ENCODE measurements at places on chromosomes 1 and 21.

- no peak for DNase-seq
Measured at GRCh38 chr1:16371725-16372124, 4.7 kb downstream of the SZRD1 start.

GRCh38 chr1:87119541-87120140 lies 205.2 kb downstream of the HS2ST1 start:
- DNase-seq, result no peak

- no peak for DNase-seq
Measured at GRCh38 chr1:6996371-6996770, 211.1 kb downstream of the CAMTA1 start.

- DNase-seq, result no peak
Measured at GRCh38 chr1:180193141-180194047, 36.7 kb upstream of the LHX4 start.

DNA sequence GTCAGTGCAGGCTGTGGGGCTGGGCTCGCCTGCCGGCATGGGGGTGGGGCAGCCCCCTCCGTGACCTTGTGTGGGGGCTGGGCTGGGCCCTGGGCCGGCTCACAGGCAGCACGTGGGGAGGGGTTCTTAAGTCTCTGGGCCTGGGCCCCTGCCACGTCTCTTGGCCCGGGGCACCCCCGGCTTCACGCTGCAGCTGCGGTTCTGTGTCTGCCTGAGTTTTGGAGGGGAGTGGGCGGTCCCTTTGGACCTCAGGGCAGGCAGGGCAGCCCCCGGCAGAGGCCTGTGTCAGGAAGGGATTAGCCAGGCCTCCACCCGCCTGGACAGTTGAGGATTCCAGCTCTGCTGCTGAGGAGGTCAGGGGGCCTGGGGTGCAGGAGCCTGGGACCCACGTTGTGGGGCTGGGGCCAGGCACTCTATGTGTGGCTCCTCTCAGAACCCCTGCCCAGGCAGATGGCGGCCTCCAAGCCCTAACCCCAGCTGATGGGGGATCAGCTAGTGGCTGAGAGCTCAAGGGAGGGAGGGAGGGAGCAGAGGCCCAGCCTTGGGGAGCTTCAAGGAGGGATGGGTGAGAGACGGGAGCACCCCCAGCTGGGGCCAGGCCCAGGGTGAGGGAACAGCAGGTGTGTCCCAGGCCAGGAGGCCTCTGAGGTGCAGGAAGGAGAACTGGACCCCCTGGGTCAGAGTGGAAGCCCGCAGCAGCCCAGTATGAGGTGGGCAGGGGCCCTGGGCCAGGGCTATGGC lies 1.8 kb upstream of the PLCH2 start:
- peak; percentile 27 for DNase-seq

DNA sequence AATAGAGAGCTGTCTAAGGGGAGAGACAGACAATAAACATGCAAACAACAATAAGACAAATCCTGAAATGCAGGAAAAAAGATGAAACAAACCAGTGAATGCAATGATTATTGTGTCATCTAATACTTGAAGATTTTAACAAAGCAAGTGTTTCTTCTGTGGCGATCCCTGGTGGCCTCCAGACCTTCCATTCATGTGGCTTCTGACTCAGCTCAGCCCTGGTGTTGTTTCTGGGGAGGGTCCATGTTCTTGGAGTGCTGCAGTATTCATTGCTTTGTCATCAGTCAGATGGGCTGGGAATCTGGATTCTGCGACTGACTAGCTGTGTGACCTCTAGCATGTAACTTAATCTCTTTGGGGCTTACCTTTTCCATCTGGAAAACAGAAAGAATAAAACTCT lies 1.5 kb upstream of the C2CD4D start:
- DNase-seq, result no peak

DNA sequence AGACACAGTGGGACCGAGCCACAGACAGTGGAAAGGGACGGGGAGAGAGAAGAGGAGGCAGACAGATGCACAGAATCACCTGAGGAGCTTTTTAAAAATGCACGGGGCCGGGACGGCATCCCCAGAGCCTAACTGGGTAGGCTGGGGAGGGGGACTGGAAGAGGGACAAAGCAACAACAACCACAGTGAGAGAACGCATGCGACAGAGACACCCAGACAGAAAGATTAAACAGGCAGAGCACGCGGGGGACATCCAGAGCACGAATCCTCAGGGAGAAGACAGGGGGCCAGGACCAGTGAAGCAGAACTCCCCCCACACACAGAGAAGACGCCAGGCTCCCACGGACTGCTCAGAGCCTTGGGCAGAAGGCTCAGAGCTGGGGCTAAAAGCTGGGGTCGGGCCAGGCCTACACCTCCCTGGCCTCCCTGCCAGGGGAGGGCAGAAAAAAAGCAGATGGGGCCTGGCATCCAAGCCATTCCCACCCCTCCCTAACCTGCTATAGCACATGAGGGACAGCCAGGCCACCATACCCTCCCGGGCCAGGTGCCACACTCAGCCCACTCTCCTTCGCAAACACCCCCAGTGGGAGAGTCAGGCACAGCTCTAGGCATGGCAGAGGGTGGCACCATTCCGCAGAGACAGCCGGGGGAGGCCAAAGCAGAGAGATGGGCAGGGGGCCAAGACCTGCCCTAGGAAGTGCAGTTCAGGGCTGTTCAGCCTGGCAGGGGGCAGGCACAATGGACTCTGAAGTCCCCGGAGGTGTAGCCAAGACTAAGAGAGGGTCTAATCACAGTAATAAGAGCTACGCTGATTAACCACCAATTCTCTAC lies 29.8 kb upstream of the COL16A1 start:
- DNase-seq, result no peak

DNA sequence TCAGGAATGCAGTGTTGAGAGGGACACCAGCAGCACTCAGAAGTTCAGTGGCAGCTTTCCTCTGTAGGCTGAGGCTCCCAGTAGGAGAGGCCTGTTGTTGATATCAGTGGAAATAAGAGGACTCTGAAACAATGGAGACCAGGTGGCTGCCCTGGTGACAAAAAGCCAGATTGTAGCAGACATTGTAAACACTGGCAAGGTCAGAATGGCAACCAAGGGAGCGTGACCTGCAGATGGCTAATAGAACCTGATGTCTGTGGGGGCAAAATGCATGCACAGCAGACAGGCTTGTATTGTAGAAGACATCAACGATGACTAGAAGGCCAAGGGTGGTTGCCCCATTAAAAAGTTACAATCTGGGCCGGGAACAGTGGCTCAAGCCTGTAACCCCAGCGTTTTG lies 53.1 kb upstream of the GPR37L1 start:
- DNase-seq, result no peak

DNA sequence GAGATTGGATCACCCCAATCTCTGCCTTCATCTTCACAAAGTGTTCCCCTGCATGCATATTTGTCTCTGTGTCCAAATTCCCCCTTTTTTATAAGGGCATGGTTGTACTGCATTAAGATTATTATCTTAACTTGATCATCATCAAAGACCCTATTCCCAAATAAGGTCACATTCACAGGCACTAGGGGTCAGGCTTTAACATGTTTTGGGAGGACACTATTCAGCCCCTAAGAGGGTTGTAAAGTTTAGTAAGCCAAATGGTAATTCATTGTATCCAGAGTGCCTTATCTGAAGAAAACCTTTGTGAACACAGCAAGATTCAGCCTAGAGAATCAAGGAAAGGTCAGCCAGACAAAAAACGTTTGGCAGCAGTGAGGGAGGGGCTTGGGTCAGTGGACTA lies 317.6 kb upstream of the PLD5 start:
- DNase-seq, result peak; percentile 40

- DNase-seq, result no peak
Measured at GRCh38 chr1:162285149-162285561, 91.5 kb downstream of the SPATA46 start.

GRCh38 chr1:113142791-113143190 lies 69.8 kb downstream of the LRIG2 start:
- no peak for DNase-seq

DNA sequence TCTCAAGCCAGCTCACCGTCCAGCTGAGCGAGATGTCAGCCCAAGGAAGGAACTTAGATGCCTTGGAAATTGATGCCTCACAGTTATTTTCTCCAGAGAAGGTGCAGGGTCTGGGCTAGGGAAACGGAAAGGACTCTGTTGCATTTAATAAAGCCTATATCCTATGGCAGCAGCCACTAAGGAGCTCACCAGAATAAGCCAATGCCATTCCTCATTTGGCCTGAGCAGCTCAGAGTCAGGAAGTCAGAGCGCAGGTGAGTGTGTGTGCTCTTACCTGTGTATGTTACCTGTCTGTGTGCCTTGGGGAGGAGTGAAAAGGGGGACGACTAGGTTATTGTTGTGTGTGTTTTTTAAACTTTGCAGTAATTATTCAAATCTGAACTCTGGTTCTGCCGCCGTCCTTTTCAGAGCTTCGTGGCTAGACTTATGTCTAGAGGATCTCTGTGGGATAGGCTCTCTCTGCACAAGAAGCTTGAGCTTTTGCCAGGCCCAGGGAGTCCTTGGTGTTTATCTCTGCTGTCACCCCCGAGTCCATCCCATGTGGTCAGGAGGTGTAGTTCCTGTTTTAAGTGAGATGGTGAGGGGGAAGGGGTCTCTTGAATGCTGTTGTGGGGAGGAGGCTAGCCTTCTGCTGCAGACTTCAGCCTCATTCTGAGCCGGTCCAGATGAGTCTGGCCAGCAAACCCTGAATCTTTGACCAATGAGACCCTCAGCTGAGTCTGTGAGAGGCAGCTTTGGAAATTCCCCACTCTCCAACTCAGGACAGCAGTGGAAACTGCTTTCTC lies 2.4 kb downstream of the TMCC2 start:
- DNase-seq, result no peak

DNA sequence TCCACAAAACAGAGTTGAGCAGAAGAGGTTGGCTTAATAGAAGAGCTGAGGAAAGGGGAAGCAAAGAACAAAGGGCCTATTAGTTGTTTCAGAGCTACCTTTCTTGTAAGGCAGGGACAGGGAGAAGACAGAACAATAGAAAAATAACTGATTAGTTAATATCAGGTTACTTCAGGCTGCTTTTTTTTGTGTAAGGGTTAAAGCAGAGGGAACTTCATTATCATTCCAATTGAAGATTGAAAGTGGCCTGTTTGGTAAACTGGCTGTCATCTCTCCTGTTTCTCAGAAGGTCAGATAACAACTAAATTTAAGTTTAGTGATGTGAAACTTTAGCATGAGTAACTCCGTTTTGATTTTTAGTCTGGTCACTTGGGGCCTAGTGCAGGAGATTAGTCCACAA lies 22.3 kb downstream of the CDC42 start:
- no peak for DNase-seq

DNA sequence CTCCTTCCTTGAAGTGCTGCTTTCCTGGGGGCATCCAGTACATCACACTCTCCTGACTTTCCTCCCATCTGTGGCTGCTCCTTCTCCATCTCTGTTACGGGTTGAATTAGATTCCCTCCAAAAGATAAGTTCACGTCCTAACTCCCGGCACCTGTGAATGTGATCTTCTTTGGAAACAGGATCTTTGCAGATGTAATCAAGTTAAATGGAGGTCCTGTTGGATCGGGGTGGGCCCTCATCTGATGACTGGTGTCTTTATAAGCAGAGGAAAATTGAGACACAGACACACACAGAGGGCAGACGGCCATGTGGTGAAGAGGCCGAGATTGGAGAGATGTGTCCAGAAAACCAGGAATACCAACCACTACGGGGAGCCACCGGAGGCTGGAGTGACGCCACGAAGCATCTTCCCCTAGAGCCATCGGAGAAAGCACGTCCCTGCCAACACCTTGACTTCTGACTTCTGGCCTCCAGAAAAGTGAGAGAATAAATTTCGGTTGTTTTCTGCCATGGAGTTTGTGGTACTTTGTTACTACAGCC lies 36.0 kb downstream of the ZBTB18 start:
- peak; percentile 93 for DNase-seq

DNA sequence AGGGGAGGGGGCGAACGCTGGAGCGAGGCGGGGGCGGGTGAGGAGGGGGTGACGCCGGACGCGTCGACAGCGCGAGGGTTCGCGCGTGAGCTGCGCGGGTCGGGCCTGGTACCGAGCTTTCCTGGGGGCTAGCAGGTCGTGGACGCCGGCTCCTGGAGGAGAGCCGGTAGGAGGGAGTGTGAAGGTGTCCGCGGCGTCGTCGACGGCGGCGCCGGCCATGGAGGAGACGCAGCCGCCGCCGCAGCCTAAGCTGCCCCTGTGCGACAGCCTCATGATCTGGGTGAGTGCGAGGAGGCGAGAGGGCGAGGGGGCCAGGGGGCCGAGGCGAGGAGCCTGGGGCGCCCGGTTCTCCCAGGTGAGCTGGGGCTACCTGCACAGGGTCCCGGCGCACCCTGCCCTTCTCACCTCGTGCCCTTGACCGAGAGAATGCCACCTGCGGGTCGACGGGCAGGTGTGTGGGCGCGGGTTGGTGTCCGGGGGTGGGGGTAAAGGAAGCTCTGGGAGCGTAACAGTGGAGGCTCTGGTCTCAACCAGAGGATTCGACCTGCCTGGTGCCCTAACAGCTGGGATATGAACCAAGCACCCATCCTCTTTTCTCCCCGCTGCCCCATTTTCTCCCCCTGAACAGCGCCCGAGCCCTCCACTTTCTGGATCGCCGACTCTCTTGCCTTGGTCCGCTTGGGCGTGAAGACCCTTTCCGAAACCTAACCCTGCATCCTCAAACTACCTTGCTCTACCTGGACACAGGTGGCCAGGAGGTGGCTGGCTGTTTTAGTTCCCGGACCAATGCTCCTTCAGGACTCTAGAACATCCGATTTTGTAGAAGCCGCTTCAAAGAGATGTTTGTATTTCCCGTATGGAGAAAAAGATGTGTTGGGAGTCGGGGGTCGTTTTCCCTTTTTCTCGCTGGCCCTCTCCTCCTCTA lies at the start of gene HOOK1:
HOOK1 (plus strand) TSS at position 49 of the 925 bp plus-strand sequence; CDS start at position 218, 169 bp downstream.
- no peak for DNase-seq

- no peak for DNase-seq
Measured at GRCh38 chr1:200150006-200150405, 122.5 kb downstream of the NR5A2 start.

- DNase-seq, result no peak
Measured at GRCh38 chr1:222239130-222239529, 308.8 kb downstream of the HHIPL2 start.

DNA sequence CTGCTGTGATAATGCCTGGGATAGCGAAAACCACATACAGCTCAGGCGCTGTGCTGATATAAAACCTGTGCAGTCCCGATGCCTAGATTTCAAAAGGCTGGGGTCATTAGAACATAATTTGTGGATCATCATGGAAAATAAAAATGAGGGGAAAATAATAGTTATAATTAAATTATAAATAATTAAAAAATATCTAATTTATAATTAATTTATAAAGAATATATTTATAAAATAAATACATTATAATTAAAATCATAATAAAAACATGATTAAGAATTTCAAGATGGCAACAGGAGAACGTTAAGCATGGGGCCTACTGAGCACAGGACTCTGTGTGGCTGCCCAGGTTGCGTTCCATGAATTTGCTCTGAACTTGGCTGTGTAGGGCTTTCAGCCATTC lies 53.9 kb downstream of the C21orf91 start:
- no peak for DNase-seq

DNA sequence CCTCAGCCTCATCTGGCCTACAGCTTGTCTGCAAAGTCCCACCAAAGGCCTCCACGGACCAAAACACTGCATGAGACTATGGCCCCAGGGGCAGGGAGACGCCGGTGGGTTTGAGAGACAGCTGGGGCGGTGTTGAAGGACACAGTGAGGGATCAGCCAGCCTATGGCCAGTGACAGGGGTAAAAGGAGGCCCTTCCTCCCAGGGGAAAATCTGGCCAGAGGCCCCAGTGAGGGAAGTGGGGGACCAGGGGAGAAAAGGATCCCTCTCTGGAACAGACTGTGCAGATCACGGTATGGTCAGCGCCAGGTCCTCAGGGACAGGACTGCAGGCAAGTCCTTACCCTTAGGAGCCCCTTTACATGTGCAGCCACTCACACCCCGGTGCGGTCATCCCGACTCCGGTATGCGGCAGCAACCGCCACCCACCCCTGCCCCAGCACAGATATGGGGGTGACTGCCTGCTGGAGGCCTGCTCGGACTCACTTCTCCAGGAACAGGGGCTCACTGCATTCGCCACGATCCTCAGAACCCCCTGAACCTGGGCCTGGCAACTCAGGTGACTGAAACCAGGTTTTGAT lies 1.3 kb downstream of the CERS2 start:
- DNase-seq, result no peak

All from SK-N-DZ (cell line).